ENCODE measurements at places on chromosomes 7 and 10.

DNA sequence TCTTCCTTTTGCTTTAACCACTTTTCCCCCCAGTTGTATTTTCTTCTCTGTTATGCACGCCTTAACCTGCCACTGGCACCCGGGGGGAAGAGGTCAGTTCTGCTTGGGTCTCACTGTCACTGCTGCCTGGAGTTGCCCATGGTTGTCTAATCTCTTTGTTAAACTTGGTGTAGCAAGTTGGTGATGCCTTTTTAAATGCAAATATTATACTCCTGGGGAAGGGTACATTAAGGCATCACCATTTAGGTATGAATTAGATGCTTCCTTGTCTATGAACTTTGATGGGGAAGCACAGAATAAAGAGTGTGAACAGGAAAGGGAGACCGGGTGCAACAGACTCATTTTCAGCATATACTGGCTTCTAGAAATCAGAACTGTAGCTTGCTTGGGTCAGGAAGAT is 9.1 kb upstream of the SORCS3 start:
- DNase-seq: no peak

- DNase-seq: no peak
Observed at GRCh38 chr7:115081772-115082171, 159.9 kb downstream of the MDFIC start.

DNA sequence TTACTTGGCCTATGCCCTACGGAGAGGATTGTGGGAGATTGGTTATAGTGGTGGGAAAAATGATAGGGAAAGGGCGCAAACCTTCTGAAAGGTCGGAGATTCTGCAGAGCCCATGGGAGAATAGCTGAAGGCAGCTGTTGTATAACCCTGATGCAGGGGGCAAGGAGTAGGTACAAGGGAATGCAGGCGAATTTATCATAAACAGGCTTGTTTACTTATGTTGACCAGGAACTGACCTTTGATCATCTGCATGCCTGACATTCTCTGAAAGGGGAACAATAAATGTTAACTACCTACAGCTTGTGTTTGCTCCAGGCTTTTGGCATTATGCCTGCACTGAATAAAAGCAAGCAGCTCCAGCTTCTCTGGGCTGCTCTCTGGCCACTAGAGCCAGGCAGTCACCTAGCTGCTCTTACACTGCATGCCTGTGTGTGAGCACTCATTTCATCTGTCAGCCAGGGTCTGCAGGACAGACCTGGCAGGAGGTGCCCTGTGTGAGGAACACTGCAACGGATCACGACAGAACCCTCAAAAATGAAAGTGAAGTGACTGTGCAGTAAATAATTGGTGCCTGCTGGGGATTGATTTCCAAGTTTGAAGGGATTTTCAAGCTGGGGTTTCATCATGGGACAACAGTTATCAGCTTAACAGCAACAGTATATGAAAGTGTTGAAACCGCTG is 31.1 kb upstream of the ABCA13 start:
- DNase-seq: peak; percentile 72

- no peak for DNase-seq
Observed at GRCh38 chr10:21499701-21500577, 25.5 kb downstream of the SKIDA1 start.

DNA sequence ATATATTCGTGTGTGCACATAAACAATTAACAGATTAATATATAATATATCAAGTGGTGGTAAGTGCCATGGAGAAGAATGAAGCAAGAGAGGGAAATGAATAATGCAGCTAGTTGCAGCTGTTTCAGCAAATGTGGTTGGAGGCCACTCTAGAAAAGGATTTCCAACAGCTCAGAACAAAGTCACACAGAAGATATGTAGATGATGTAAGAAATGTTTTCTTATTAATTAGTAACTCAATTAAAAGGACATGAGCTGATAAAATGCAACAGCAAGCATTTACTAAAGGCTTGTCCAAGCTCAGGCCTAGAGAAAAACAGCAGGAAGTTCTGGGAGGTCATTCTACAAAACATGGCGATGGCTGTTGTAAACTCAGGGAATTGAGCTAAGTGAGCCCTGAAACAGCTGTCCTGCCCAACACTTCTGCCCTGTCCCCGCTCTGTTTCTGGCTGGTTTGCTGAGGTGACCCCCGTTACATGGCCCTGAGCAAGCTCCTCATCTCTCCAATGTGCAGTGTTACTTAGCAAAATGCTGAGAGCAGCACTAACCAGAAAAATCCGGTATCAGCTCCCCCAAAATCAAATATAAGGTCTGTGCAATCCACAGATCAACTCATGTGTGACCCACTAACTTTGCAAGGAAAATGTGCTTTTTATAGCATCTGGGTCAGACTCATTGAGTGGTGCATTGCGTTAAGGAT is 23.4 kb upstream of the C10orf67 start:
- DNase-seq: no peak

DNA sequence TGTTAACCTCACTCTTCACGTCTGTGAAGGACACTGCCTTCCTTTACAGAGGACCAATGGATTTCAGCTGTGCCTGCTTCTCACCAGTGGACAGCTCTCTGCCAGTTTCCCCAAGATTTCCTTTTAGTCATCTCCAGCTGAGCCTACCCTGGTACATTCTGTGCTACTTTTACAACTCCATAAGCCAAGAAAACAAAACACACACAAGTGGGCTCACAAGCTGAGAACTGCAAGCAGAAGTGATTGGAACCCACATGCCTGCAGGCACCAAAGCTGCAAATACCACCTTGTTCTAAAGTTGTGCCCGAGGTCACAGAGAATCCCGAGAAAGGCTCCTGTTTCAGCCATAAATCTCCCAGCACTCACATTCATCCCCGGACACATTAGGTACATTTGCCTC is 636.8 kb downstream of the PHTF2 start:
- peak; percentile 5 for DNase-seq

GRCh38 chr7:47351233-47352154 is 230.4 kb downstream of the TNS3 start:
- DNase-seq: no peak

DNA sequence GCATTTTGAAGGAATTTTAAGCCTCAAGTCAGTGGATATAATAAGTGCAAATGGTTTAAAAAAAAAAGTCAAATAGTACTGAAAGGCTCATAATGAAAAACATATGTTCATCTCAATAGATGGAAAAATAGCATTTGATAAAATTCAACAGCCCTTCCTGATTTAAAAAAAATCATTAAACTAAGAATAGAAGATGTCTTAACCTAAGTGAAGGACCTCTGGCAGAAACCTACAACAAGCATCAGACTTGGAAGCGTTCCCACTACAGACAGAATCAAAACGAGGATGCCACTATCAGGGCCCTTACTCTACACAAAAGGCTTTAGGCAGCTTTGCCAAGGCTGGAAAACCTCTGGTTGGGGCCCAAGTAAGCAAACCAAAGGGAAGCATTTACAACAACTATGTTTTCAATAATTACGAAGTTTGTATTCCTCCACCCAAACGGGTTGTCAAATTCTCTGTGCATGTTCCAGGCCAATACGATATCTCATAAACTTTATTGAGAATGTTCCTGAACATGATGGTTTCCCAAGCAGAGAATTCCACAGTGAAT is 45.1 kb downstream of the CYTH3 start:
- peak; percentile 70 for DNase-seq

- no peak for DNase-seq
Observed at GRCh38 chr10:8628351-8628750, 573.9 kb downstream of the GATA3 start.

- no peak for DNase-seq
Observed at GRCh38 chr10:13848520-13849445, 262.0 kb downstream of the PRPF18 start.

DNA sequence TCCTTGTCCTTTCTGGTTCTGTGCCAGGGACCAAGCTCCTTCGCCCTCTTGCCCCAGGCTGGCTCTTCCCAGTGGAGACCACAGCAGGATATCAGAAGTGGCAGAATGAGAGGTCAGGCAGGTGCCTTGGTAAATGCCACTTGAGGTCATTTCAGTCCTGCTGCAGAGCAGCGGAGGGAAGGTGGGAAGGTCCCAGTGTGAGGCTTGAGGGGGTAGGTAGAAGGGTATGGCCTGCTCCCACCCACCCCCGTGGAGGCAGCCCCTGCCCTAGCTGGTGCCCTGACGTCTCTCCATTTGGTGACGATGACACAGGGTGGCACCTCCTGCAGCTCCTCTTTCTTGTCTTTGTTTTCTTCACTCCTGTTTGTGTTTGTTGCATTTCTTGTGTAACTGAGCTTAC is 538.8 kb downstream of the TCERG1L start:
- DNase-seq: no peak

DNA sequence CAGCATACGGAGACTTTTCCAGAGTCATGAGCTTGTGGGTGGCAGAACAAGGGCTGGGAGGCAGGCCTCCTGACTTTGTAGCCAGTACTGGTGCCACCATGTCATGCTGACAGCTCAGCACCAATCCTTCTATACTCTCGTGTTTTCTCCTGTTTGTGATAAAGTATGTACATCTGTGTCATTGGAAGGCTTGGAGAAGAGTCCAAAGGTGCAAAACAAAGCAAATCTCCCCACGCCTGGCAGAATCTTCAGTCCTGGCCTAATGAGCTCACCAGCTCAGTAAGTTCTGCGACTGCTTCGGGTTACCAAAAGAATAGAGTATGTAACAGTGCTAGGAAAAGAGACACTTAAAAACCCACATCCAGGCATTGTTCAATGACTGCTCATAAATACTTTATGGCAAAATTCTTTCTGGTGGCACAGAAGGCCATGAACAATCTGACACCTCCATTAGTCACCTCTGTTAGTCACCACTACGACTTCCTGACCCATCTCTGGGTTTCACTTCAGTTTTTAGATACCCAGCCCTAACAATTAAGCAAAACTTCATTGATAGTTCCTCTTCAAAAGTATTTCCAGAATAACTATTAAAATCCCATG is 24.5 kb downstream of the STEAP1 start:
- DNase-seq: peak; percentile 92

Measured in AG10803 (cell line).